ENCODE measurements at places on chromosomes 12 and 14.

GRCh38 chr12:107567876-107568619 is 117.6 kb upstream of the PWP1 start:
- no peak for DNase-seq

DNA sequence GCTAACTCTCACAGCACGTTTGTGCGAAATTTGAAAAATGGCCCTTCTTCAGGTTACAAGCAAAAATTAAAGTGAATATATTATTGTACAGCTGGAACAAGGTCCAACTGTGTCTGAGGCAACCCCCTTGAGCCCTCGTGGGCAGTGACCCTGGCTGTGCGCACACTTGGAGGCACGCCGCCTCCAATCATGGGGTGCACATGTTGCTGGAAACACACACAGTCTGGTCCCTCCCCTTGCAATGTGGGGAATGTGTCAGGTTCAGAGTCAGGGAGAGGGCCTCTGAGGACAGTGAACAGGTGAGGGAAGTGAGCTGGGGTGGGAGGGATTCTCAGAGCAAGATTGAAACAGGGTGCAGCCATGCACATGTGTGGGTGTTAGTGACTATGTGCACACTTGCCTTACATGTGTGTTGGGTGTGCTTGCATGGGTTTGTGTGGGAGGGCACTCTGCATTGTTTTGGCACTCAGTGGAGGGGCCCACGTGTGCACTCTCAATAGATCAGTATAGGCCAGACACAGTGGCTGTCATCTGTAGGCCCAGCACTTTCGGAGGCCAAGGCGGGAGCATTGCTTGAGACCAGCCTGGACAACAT is 9.6 kb downstream of the TSPAN9 start:
- DNase-seq = no peak

DNA sequence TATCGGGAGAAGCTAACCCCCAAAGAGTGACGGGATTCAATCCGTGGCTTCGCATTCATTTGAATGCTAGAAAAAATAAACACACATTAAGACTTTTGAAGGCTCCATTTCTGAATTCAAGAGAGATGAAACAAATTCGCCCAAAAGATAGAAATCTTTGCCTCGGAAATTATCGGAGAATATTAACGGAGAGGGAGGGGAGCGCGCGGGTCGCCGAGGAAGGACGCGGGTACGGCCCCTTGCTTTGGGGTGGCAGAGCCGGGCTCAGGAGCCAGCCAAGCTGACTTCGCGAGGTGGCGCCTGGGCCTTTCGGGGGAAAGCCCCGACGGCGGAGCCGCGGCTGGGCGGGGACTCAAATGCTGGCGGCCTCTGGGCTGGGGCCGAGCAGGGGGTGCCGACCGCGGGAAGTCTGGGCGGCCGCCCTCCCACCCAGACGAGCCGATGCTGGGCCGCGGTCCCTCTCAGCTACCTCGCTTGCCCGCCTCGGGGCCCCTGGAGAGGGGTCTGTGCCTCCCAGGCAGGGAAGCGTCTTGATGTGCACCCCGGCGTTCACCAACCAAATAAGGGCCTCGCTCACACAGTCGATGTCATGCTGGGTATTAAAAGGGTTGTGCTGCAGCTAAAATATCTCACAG is 14.7 kb downstream of the NKX2-1 start:
- DNase-seq = no peak

DNA sequence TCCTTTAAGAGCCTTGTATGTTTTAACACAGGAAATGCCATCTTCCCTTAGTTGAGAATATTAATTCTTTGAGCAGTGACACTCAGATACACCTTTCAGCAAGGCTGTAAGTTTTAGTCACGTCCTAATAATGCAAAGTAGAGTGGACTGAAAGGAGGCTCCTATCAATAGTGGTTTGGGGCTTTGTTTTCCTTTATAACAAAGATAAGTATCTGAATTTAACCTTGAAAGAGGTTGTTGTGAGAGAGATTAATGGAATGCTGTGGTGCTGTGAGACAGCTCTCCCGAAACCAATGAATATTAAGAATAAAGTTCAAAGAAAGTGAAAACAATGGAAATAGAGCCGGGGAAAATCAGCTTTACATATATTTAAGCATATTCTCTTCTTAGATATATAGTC is 259.6 kb downstream of the ERC1 start:
- no peak for DNase-seq

Data from NCI-H446 treated with DMSO at 0.1 percent for 48 hours (cell line).